ENCODE measurements at places on chromosomes 6 and 20.

GRCh38 chr6:150656156-150656555 lies 56.5 kb downstream of the PLEKHG1 start:
- no peak for DNase-seq

DNA sequence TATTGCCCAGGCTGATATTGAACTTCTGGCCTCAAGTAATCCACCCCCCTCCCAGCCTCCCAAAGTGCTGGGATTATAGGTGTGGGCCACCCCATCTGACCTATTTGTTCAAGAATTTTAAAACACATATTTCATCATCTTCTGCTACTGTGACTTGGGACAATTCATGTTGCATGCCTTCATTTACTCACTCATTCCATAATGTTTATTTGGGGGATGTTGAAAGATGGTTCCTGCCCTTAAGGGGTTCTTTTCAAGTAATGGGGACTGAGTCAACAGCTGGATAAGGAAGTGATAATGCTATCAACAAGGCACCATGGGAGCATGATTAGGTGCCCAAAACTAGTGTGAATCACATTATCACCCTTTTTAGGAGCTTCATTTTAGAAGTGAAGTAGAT lies 62.0 kb downstream of the CRYBG1 start:
- no peak for DNase-seq

DNA sequence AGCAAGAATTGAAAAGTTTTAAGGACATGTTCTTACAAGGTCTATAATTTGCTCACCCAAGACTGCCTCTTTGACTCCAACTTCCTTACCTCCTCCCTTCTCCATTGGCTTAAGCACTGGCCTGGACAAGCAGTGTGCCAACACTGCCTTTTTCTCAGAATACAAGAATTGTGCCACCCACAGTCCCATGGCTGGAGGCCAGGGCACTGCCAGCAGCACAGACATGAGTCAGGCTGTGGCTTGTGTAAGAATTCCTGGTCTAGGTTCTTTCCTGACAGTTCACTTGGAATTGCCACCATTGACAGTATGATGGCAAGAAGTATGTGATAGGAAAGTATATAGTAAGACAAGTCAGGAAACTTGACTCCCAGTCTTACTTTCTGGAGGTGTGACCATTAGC lies 202.7 kb upstream of the MARCKS start:
- DNase-seq, result no peak

GRCh38 chr6:14397518-14397901 lies 279.9 kb downstream of the CD83 start:
- DNase-seq, result no peak

DNA sequence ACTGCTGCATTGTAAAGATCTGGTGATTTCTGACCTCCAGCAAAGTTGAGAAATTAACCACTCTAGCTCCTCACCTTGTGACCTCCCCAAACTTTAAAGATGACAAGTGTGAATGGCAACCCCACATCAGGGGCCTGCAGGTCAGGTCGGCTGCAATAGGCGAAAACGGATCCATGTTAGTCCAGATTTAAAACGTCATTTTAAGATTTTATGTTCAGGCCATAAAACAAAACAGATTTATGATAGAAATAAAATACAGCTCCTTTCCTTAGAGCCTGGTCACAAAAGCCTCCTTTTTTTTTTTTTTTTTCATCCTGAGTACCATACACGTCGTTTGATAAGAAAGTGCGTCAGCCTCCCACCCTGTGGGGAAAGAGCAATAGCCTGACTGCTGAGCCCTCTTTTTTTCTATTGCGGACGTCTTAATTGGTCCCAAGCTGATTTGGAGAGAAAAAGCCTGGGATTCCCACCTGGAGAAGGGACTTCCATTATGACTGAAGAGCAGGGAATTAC lies 519.2 kb upstream of the NOX3 start:
- DNase-seq, result no peak

GRCh38 chr20:36606158-36607066 lies 833 bp downstream of the RAB5IF start:
- DNase-seq, result no peak

DNA sequence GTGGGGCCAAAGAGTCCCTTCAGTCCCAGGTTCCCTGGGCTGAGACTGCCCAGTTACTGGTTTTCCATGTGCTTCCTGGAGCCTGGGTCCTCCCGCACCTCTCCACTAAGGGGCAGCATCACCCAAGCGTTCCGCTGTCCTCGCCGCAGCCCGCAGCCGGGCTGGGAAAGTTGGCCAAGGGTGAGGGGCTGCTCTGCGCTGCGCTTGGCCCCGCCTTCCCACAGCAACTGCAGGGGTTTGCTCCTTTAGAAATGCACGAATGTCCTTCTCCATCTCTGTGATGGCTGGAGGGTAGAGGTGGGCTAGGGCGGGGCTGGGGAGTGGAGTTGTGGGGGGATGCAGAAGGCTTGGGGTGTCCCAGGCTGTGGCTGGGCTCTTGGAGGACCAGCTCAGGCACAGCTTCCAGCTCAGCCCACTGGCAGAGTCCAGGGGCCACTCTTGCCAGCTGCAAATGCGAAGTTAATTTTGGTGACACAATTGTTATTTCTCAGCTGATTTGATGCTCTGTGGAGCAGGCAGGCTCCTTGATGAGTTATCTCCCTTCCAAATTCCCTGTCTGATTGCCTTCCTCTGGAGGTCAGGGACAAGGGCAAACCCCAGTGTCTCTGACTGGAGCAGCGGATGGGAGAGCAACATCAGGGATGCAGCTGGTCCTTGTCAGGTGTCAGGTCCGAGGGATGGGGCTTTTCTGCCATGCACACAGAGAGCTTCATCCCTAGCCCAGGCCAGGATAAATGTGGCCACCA lies 63.2 kb downstream of the NOL4L start:
- DNase-seq, result no peak

DNA sequence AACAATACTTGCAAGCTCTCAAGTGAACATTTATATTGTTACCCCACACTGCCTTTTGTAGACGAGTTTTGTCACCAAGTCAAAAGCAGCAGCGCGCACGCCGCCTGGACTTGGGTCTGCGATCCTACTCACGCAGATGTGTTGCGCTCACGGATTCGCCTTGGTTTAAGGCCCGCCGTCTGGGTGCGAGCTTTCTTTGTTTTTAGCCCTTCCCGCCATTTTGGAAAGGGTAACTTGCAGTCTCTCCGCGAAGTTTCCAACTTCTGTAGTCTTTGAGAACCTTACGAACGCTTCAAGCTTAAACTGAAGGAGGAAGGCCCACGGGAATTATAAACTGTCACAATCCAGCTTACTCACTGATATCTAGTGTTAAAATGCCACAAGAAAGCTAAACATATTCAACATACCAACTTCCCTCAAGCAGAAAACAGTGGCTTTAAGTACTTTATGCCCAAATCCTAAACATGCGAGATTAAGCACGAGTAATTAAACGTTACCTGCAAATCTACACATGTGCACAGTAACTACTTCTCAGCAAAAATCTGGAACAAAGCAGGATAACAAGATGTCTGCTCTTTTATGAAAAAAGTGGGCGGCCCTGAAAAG lies 80.4 kb upstream of the BTN3A2 start:
- no peak for DNase-seq

DNA sequence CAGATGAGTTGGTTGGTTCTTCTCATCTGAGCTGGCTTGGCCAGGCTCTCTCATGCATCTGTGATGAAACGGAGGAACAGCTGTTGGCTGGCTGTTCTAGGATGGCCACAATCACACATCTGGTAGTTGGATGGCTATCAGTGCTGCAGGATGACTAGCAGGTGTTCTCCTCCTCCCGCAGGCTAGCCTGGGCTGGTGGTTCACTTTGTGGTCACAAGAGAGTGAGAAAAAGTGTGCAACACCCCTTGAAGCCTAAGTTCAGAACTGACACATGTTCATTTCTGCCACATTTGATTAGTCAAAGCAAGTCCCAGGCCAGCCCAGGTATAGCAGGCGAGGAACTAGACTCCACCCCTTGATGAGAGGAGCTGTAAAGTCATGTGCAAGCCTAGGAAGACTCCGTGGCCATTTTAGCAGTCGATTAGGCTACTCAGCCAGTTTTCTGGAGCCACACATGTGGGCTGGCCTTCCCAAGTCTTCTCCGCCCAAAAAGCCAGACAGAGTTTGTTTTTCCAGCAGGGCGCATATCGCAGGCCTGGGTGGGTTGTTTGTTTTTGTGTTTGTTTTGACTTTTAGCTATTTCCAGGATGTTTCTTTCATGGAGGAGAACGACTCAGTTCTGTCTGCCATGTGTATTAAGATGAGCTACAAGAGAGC lies 120.8 kb downstream of the ISM1 start:
- no peak for DNase-seq

GRCh38 chr6:140879946-140880345 lies 1252.8 kb upstream of the GJE1 start:
- DNase-seq, result no peak

DNA sequence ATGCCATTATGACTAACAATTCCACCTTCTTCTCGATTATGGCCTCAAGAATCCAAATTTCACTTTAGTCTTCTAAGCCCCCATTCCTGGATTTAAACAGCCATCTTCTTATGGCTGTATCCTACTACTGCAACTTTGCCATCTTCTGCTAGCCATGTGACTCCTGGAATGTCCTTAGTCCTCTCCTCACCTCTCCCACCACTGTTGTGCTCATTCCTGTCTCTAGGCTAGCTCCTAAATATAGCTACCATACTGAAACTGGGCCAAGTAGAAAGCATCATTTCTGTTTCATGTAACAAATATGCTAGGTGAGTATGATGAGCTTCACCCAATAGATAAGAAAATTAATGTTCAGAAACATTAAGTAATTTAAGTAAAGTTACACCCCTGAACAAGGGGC lies 313.1 kb downstream of the CLVS2 start:
- no peak for DNase-seq

Measured in cerebellar nuclear complex (tissue), 1 donor.